MCF 10A (cell line): ENCODE measurements at places on chromosomes 11 and 22. TPM values are rescaled to one million over a fixed set of nuclear protein-coding genes. Genes with fewer than 3 reads are reported as not detected.

GRCh38 chr22:27487600-27488452 lies 313.7 kb downstream of the MN1 start:
- DNase-seq, result peak; percentile 28

DNA sequence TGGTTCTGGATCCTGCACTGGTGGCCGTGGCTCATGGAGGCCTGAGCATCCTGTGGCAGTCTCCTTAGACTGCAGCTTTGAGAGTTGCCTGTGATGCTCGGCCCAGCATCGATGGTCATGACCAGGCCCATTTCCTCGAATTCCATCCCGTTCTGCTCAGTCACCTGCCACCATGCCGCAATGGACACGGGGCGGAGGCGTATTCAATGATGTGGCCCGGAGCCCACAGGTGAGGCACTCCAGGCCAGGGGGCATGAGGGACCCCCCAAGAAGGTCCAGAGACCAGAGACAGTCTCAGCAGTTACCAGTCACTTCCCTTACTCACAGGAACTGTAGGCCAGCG lies 53.6 kb downstream of the SHANK2 start:
- no peak for DNase-seq

The SH3BP1 gene
- 1.5 and 1.9 TPM in 2 replicates for total RNA-seq

The TRIM51 gene
- not detected in 2 replicates for total RNA-seq
